ENCODE measurements at places on chromosomes 3 and 15.

DNA sequence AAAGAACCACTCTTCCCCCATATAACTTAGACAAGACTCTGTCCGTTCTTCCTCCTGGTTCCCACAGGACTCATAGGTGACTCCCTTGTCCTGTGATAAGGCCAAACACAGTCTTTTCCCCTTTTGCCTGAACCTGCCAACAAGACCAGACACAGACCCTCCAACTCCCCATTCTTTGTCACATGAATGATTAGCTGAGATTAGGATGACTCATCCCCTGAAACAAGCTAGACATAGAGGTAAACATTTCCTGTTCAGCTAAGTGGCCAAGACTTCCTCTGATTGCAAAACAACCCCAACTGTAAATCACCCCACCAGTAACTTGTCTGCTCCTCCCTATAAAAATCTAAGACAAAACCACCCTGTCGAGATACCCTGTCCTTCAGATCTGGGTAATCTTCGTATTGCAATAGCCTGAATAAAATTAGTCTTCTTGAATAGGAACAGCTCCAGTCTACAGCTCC lies 11.4 kb upstream of the HTR3E start:
- no peak for DNase-seq

DNA sequence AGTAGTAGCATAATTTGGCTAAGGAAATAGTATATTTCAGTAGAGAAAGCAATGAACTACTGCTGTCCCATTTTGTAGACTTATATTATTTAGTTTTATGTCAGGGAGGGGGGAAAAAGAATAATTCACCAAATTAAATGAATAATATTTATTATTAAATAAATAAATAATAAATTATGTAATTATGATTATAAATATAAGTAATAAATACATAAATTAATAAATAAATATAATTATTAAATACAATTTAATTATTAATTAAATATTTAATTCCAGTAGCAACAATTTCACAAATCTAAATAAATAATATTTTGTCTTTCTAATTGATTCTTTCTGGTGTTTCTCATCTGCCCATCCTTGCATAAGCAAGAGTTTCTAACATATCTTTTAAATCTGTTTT lies 81.1 kb upstream of the PLSCR4 start:
- no peak for DNase-seq

DNA sequence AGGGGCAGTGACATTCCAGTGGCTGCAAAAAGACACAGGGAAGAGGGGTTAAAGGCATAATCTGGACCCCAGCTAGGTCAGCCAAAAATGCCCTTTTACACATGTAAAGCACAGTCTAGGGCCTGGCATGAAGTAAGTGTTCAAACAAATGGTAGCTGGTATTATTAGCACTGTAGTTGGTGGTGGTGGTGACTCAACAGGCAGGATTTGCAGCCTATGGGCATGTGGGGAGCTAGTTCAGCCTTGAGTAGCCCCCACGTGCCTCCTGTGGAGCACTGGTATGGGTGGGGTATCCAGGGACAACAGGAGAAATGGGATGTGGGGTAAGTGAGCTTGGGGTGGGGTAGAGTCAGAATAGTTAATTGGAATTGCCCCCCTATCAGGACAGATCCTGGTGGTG lies 27.6 kb downstream of the DNASE1L3 start:
- DNase-seq: no peak

DNA sequence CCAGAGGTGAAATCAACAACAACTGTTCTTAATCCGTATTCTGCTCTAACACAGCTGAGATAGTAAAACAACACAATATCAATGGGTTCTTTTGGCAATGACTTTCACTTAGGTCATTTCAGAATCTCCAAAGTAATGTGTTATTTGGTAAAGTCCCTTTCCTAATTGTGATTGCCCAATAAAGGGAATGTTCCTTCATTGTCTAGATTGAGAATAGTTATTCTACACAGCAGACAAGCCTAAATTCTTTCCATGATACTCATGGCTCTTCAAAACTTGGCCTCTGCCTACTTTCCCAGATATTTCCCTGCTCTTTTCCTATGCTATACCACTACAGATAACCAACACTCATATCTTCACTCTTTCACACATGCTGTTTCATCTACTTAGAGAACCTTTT lies 219.8 kb downstream of the FMN1 start:
- DNase-seq: no peak

GRCh38 chr15:29688506-29689286 lies 133.6 kb downstream of the TJP1 start:
- no peak for DNase-seq
